ENCODE measurements at places on chromosomes 2 and 18. TPM values are rescaled to one million over a fixed set of nuclear protein-coding genes. Genes with fewer than 3 reads are reported as not detected.

The ZCCHC2 gene
- total RNA-seq = 28.6 TPM

The SLC4A5 gene
- 5.9 TPM for total RNA-seq

The DSG1 gene
- total RNA-seq = not detected

DNA sequence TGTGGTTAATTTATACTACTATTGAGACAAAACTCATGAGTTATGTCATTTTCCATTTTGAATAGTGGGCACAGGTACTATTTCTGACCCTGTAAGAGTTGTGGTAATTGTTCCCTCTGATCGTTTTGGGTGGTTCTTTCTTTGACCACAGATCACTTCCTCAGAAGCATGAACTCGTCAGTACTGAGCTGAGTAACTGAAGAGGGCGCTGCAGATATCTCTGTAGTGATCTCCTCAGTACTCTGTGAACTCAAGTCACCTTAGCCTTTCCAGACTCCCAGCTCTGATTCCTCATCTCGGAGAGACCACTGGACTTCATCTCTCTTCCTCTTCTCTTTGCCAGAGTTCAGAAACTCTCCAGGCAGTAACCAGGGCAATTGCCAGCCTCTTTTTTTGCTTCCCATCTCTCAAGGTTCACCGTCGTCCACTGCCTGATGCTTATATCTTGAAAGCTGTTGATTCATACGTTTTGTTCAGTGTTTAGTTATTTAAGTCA is 9.4 kb upstream of the IL1RL1 start:
- no peak for DNase-seq

DNA sequence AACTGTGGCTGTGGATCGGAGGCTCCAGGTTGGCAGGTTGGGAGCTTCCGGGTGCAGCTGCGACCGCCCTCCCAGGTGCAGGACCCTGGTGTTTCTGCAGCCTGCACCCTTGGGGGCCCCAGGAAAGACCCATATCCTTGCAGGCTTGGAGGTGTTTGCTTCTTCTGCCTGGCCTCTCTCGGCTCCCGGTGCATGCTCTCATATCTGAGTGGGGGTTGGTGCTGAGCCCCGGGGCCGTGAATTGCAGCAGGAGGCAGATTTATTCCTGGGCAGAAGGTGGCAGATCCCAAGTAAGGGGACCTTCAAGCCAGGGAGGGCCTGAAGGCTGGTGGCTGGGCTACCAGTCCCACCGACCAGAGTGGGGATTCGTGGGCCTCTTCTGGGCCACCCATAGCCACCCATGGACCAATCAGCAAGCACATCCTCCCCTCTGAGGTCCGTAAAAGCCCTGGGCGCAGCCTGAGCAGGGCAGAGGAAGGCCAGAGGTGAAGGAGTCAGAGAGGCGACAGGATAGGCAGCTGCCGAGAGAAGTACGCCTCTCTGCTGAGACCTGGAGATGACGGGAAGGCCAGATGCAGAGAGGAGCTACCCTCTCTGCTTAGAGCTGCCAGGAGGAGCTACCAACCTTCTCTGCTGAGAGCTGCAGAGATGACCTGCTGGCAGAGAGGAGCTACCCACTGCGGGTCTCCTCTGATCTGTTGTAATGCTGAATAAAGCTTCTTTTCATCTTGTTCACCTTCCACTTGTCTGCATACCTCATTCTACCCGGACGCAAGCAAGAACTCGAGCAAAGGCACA is 1279.0 kb upstream of the LRRTM1 start:
- DNase-seq = no peak
